ENCODE measurements at places on chromosomes 5 and 9.

- no peak for DNase-seq
These were observed 343.2 kb downstream of the DMAC1 start for GRCh38 chr9:7456377-7456776.

DNA sequence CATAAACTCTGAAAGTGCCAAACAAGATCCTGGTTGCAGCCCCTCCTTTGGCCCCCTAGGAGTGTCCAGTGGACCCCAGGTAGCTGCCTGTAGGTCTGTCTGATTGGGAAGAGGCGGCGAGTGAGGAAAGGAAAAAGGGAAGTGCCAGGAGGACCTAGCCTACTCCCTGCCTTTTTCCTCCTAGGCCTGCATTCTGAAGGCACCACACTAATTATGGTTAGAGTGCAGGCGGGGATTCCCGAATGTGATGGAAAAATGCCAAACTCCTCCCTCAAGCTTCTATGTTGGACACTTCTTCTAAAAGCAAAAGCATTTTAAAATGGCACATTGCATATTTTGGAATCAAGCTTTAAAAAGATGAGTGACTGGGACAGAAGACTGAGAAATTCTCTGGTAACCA lies 83.2 kb upstream of the SMIM15 start:
- no peak for DNase-seq

DNA sequence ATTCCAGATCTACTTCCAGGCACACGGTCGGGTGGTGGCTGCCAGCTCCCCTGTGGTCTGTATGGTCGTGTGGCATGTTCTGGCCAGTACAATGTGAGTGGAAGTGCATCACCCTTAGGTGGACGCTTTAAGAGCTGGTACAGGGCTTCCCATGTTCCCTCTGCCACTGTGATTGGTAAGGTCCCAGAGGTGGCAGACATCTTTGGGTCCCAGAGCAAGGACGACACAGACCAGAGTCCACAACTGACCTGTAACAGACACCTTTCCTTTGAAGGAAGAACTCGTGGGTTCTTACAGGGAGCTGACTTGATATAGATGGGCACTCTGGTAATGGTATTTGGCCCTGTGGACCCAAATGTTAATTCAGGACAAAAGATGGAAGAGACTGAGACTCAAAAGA lies 90.0 kb upstream of the GDNF start:
- DNase-seq = no peak

DNA sequence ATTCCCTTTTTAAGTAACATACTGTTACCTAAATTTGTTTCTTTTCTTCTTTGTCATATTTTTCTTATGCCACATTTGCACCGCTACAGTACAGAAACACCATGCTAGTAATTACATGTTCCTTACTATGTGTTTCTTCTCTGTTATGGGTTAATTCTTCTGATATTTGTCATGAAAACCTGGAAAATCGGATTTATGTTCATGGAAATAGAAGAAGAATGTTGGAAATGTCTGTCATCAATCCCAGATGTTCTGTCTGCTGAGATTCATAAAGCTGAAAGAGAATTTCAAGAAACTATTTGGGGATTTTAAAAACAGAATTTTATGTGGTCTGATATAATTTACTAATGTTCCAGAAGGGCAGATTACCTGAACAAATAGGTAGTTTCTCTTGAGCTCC lies 305.2 kb upstream of the NREP start:
- no peak for DNase-seq

GRCh38 chr5:105929858-105930257 lies 1740.9 kb downstream of the EFNA5 start:
- no peak for DNase-seq

- DNase-seq = no peak
These were observed 316.1 kb downstream of the PRDM9 start for GRCh38 chr5:23823521-23823920.

DNA sequence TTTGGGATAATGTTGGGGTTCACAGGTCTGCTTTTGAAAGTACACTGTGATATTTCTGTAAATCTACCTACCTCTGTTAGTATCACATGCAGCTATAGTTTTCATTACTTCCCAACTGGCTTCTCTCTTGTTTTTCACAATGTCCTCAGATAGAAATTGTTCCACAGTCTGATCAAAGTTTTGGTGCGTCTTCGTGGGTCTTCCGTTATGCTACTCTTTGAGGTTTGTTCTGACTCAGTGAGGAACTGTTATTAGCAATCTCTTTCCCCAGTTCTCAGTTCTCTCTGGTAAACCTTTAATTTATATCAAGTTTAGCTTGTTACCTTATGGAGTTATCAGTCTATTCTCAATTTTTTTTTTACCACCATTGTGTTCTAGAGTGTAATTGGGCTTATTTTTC lies 2061.2 kb upstream of the CDH9 start:
- DNase-seq = no peak

DNA sequence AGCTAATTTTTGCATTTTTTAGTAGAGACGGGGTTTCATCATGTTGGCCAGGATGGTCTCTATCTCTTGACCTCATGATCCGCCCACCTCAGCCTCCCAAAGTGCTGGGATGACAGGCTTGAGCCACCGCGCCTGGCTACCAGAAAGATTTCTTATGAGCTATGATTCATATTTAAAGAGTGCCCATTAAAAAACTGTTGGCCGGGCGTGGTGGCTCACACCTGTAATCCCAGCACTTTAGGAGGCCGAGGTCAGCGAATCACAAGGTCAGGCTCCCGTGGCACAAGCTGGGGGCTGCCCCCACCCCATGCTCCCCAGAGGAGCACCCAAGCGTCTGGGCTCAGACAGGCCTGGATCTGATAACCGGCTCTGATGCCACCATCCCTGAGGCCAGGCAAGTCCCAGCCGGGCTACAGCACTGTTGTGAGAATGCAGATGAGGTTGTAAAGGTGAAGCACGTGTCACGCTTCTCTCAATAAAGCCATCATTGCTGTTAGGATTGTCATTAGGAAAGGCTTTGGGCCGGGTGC lies 13.9 kb downstream of the QRFP start:
- DNase-seq = no peak

DNA sequence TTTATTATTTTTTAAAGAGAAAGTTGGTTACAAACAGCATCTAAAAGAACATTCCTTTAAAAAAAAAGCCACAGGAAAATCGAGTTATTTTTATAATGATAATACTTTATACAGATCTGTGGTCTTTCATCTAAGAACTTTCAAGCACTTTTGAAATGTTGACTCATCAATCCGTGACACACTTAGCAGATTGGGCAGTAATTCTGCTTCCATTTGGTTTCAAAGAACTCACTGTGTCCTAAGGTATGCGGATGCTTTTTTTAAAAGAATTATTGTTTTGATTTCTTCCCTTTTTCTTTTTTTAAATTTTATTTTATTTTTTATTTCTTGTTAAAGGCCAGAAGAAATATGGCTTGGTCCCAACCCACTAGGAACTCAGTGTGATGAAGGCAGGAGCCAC lies 147.8 kb downstream of the AOPEP start:
- no peak for DNase-seq

DNA sequence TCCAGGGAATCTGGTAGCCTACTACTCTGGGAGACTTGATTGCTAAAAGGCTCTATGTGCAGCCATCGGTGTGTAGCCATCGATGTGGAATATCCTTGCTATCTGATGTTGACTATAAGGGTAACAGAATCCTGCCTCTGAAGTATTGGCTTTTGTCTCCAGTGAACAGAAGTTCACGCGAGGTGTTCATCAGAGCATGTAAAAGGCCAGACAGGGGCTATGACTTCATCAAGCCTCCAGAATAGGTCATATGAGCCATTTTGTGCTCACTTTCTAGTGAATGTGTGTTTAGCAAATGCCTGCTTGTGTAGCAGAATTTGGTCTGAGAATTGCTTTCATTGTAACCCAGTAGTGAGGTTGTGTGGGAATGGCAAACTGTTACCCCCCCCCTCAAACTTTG lies 66.8 kb upstream of the RAD23B start:
- no peak for DNase-seq

DNA sequence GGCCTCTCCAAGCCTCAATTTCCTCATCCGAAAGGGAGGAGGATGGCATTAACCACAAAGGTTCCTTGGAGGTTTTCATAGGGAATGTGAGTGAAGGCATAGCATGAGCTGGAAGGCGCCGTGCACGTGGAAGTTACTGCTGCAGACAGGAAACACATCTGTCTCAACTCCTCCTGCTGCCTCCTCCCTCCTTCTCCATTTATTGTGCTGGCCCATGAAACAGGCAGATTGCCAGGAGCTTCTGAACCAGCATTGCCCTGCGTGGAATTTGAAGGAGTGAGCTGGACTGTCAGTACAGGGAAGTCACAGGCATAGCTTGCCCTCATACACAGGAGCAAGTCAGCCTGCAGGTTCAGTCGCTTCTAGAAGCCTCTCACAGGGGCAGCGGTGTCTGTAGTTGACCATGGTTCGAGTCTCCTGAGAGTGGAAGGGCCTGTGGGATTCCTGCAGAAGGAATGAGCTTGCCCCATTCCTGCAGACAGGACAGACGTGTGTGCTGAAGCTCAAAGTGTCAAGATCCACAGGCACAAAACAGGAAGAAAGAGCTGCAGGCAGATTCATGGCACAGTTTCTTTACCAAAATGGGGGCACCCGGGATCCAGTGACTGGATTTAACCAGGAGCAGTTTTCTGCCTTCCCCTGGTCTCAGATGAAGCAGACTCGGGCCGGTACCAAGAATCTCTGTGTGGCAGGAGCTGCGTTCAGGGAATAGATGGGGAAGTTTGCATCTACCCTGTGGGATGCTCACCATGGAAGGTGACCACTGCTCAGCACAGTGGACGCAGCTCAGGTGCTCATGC lies 48.7 kb upstream of the CTSL start:
- DNase-seq = no peak

GRCh38 chr5:174726916-174727793 lies 2.8 kb downstream of the MSX2 start:
- no peak for DNase-seq
